Activated CD4-positive, CD25-positive, alpha-beta regulatory T cell treated with anti-CD3 and anti-CD28 coated beads, Interleukin-2, amount 50 U/mL, for 72 hours (primary cell): ENCODE measurements at places on chromosomes 6 and 20.

DNA sequence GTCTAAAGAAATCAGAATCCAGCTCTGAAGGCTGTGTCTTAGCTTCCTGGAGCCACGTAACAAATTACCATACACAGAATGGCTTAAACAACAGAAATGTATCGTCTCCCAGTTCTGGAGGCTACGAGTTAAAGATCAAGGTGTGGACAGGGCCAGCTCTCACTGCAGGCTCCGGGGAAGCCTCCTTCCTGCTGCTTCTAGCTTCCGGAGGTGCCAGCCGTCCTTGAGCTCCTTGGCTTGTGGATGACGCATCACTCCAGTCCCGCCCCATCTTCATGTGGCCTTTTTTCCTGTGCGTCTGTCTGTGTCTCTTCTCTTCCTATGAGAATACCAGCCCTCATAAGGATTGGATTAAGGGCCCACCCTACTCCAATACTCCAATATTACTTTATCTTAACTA is 319.1 kb upstream of the QKI start:
- no peak for DNase-seq

- no peak for DNase-seq
Observed at GRCh38 chr6:15966000-15966520, 162.8 kb upstream of the MYLIP start.

- no peak for DNase-seq
Observed at GRCh38 chr20:10596710-10597121, 77.1 kb downstream of the JAG1 start.

- DNase-seq = no peak
Observed at GRCh38 chr20:21031666-21032065, 74.5 kb downstream of the LINC00237 start.

GRCh38 chr6:112504621-112505020 is 157.5 kb downstream of the RFPL4B start:
- no peak for DNase-seq

GRCh38 chr20:33601861-33602260 is 60.3 kb upstream of the C20orf144 start:
- no peak for DNase-seq

DNA sequence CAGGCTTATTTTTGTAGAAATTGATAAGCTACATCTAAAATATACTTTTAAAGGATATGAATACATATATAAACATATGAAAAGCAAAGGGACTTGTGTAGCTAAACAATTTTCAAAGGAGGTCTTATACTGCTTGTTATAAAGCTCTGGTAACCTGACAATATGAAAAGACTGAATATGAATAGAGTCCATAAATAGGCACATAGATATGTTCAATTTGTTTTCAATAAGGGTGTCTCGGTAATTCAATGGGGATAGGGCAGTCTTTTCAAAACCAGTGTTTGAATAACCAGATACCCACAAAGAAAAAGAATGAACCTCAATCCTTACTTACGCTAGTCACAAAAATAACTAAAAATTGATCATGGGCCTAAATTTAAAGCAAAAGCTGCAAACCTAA is 9.3 kb upstream of the MAP3K5 start:
- DNase-seq = no peak

GRCh38 chr6:52201046-52201445 is 14.9 kb downstream of the IL17A start:
- no peak for DNase-seq

DNA sequence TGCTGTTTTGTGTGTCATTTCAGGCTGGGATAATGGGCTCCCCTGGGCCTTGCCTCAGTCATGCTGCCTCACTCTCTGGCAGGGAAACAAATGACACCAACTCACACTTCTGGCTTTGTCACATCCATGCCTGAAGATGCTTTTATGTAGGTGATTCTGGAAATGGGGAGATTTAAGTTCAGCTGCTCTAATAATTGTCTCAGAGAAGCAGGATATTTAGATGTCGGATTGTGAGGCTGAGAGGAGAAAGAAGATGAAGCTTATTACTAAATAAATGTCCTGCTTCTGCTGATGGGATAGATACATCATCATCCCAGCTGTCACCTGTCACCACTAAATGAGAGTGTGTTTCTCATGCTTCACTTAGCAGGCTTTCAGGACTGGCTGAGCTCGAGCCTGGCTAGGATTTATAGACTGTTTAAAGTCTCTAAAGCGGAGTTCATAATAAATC is 480.2 kb upstream of the SPTLC3 start:
- no peak for DNase-seq

DNA sequence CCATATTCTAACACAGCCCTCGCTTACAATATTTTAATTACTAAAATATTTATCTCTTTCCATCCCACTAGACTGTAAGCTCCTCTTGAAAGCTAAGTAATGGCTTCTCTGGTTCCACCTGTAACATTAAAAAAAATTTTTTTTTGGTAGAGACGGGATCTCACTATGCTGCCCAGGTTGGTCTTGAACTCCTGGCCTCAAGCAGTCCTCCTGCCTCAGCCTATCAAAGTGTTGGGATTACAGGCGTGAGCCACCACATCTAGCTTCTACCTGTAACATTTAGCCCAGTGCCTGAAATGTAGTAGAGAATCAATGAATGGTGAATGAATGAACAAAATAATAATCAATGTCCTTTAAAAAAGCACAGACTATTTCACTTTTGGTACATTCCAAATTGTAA is 28.8 kb downstream of the DEK start:
- DNase-seq = no peak
